NCI-H2081 (cell line): ENCODE measurements at places on chromosomes 5 and 9.

GRCh38 chr5:179732918-179733771 is 523 bp downstream of the MAML1 start:
- DNase-seq: peak; percentile 5

DNA sequence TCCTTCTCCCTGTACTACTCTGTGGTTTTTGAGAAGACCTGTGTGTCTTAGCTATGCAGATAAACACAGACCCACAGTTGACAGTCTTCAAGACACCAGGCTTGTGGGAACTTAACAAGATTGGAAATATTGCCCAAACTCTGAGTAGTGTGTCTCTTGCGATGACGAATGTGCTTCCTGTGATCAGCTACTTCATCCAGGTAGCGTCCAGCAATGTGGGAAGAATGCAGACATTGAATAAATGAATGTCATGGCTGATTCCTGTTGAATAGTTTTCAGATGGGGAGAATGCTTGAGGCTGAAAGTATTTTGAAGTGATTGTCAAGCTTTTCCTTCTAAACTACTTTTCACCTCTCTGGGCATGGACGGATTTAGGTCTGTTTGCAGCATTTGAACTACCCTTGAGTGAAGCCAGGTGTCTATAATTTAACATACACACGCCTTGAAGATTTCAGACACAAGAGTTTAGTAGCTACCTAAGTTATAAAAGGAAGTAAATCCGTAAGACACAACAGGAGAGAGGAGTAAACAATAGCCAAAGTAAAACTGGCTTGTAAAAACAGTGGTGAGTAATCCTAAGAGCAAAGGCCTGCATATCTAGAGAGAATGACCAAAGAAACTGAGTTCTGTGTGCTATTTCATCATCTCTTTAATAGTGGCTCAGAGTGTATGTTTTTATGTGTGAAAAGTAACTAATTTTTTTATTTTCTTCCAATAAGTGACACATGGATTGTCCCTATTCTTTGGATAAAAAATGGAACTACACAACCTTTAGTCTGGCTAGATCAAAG is 30.0 kb upstream of the ARL14EPL start:
- DNase-seq: no peak

GRCh38 chr9:12719431-12719830 is 26.2 kb downstream of the TYRP1 start:
- DNase-seq: peak; percentile 22

DNA sequence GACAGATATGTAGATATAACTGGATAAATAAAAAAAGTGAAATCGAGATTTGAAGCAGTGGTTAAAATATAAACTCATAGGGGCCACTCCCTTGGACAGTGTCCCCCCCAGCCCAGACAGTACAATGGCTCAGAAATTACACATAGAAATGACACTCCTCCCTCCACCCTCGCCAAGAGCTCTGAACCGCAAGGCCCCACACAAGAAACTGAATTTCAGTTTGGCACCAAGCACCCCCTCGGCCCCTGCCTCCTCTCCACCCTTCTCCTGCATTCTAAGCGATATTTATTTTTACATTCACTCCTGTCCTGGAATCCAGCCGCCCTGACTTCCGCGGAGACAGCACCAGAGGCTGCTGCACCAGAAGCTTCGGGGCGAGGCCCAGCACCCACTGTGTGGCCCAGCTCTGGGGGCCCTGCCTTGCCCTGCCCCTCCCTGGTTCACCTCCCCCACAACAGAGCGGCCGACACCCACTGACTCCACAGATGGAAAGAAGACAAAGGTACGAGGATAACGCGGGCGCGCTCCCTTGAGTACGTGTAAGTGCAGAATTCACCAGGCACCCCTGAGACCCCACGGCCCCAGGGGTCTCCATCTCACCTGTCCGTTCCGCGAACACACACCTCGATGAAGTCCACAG is 11.0 kb downstream of the STC2 start:
- no peak for DNase-seq

GRCh38 chr5:132250547-132250946 is 6.9 kb upstream of the PDLIM4 start:
- no peak for DNase-seq

DNA sequence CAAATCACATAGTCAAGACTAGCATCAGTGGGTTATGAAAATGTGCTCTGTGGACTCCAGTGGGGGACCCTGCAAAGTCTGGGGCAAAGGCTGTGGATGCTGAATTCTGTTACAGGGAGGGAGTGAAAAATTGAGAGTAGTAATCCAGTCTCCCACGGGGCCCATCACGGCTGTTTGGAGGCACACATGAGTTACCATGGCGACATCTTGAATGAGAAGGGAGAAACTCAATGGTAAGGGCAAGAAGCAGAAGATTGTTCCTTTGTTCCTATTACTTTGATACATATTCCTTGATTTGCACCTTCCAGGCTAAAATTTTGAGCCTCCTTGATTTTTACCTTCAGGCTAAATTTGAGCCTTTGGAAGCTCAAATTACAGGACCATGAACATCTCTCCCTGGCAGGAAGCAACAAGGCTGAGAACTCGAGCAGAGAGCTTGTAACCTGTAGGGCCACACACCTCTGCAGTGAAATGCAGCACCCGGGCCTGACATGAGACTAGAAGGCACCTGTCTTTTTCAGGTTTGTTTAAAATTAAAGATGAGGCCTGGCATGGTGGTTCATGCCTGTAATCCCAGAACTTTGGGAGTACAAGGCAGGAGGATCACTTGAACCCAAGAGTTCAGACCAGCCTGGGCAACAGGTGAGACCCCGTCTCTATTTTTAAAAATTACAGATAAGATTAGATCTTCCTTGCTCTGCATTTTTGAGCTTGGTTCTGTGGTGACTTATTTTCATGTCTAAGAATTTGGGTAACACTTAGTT is 31.0 kb upstream of the ZFR start:
- DNase-seq: no peak

DNA sequence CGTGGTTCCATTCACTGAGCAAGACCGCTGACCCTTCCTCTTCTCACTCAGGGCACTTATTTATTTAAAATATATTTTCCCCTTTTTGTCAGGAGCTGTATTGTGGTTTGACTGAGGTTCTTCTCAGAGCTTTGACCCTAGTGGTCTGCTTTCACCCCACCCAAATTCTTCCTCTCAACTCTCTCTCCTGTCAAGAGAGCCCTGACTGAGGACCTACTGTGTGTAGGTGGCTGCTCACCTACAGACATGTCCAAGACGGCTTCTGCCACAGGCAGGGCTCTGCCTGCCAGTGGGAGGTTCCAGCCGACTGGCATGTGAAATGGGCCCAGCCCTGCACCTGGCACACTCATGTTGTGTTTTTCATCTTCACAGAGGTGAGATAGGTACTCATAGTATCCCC is 5.2 kb downstream of the DCANP1 start:
- DNase-seq: no peak

DNA sequence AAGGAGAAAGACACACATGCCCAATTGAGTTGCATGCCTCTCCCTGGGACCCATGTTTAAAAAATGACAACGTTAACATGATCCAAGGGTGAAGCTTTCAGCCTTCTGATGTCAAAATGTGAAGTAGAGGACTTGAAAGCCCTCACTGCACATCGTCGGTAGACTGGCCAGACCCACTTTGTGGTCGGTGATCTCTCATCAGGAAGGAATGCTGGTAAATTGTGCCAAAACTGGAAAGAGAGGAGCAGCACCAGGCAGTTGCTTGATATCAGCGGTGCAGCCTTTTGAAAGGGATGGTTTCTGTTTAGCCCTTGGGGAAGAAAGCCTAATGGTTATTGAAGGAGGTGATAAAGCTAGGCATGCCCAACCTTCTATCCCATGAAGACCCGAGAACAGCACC is 125.3 kb upstream of the MARCHF11 start:
- DNase-seq: no peak

DNA sequence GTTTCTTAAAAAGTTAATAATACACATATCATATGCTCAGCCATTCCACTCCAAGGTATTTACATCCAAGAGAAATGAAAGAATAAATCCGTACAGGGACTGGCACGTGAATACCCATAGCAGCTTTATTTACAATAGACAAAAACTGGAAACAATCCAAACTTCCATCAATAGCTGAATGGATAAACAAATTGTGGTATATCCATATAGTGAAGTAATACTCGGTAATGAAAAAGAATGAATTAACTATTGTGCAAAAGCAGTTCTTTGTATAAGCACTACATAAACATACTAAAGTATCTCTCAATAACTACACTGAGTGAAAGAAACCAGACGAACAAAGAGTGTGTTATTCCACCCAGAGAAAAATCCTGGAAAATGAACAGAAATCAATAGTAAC is 17.6 kb downstream of the COL23A1 start:
- no peak for DNase-seq

DNA sequence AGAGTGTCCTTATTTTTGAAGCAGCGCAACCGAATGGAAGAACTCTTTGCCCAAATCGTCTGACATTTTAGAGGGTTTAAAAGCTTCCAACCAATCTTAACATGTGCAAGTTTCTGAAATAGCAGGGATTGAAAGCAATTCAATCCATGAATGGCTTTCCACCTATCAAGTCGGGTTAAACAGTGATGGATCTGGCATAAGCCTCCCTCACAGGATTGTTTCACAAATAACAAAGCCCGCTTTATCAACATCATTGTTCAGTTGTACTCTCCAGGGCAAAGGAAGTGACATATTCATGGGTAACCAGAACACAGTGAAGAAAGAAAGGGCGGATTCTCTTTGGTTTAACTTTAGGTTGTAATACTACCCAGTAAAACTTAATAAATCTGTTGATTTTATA is 497.3 kb downstream of the MTRR start:
- no peak for DNase-seq

DNA sequence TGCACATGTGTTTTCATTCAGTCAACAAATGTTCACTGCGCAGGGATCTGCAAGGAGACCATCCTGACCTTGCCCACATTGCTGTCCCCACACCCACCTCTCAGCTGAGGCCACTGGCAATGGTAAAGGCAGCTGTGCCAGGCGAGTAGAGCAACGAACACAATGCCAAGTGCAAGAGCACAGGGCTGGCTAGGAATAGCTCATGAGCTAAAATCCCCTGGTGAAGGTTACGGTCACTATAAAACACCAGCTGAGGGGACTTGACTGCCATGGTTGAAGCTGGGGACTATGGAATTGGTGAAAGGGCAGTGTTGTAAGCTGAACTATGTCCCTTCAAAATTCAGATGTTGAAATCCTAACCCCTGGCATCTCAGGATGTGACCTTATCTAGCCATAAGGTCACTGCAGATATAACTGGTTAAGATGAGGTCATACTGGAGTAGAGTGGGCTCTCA is 96.1 kb downstream of the OTULIN start:
- DNase-seq: no peak

DNA sequence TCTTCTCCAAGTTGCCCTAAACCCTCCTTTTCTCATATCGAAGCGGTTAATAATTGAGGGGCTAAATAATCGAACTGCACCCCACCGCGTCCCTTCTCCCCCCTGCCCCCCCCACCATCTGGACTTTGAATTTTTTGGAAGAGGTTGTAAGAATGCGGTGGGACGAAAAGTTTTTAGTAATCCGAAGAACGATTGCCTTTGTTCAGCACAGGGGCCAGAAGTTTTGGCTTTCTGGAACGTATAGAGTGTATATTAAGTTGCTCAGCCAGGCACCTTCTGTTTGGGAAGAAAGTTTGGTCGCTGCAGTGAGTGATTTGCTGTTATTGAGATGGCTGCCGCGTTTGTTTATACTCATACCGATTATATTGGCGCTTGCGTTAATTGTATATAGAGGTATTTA is 518 bp downstream of the ERBIN start:
- no peak for DNase-seq

DNA sequence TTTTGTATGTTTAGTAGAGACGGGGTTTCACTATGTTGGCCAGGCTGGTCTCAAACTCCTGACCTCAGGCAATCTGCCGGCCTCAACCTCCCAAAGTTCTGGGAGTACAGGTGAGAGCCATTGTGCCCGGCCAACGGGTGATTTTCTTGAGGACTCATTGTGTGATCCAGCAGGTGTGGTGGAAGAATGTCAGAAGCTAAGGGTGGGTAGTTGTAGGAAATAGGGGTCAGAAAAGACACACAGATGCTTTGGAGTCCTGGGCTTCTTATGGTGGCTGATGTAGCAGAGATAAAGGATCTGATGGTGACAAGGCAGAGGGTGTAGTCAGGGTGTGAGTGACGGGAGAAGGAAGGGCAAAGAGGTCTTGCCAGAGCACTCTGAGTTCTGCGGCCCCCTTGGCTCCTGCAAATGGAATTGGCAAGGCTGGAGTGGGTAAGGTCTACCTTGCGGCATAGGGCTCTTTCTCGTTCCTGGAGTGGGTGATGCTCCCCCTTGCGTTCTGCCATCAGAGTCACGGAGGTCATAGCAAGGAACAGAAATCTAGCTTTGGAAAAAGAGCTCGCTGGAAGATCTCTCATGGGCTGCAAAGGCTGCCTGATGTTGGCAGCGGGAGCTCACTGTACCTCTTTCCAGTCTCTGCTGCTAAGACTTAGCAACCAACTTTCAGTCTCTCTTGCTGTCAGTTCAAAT is 97.2 kb downstream of the SREK1 start:
- DNase-seq: no peak

DNA sequence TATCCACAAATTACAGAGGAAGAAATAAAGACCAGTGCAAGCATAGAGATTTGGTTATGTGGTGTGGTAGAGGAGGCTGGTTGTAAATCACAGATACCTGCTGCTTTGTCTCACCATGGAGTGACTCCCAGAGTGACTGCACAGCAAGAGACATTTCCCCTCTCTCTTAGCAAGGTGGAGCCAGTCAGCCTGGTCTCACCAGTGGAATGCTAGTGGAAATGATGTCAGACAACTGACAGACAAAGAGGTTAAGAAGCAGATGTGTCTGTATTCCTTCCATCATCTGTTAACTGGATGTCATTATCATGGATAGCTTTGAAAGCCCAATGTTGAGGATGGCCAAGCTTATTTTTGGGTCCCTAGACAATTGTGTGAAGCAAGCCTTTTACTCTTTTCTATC is 509.4 kb upstream of the SEMA6A start:
- DNase-seq: no peak

GRCh38 chr5:122333564-122333963 is 21.5 kb downstream of the SNCAIP start:
- DNase-seq: no peak

GRCh38 chr9:84502066-84502465 is 161.5 kb upstream of the SLC28A3 start:
- DNase-seq: no peak

- DNase-seq: peak; percentile 37
These were observed 585.1 kb downstream of the TLE4 start for GRCh38 chr9:80156756-80157472.

- no peak for DNase-seq
These were observed 33.2 kb upstream of the CSF1R start for GRCh38 chr5:150119421-150120061.

DNA sequence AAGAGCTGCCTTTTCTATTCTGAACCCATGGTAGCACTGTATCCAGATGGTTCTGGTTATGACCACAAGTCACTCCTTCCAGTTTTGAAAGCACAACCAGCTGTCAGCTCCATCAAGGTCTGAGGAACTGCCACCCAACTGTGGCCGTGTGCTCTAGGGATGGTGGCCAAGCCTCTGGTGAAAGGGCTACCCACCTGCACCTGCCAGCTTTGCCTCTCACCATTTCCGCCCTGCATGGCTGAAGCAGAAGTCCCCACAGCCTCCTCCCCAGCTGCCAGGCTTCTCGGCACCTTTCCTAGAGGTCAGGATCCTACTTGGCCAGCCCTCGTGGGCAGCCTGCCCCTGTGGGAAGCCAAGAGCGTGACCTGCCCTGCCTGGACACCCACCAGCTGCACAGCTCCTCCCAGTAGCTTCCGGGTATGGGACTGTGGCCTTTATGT is 16.8 kb downstream of the SEMA5A start:
- DNase-seq: no peak
